ENCODE measurements at places on chromosomes 16 and 17. TPM values are rescaled to one million over a fixed set of nuclear protein-coding genes. Genes with fewer than 3 reads are reported as not detected.

DNA sequence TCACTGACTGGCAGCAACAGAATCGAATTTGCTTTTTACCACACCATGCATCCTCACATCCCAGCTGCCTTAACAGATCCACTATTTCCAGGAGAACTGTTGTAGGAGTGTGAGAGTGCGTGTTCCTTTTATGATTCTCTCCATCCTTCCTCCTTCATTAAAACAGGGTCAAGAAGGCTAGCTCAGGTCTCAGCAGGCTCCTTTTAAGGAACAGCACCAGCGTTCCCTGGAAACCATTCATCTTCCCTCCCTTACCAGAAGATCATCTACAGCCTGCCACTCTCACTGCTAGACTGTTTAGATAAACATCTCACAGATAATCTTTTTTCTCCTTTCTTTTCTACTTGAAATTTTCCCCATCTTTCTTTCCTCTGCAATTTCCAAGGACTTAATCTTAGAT, 1531.9 kb upstream of the CDH8 start:
- no peak for DNase-seq

DNA sequence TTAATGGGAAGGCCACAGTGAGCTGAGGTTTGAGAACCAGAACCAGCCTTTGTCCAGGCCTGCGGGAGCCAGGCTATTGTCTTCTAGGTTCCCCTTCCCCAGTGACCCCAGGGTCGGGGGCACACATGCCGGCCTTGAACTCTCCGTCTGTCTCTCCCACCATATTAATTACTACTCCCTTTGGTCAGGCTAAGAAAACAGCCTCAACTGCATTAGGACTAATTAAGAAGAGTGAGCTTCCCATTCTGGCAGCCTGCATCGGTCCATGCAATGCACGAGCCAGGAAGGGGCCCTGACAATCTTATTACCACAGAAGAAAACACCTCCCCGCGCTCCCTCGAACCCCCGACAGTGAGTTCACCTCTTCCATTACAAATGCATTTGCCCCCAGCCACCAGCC, 380.2 kb upstream of the ZFHX3 start:
- DNase-seq: no peak

- no peak for DNase-seq
Observed at GRCh38 chr17:49926886-49927285, 42.1 kb upstream of the DLX4 start.

DNA sequence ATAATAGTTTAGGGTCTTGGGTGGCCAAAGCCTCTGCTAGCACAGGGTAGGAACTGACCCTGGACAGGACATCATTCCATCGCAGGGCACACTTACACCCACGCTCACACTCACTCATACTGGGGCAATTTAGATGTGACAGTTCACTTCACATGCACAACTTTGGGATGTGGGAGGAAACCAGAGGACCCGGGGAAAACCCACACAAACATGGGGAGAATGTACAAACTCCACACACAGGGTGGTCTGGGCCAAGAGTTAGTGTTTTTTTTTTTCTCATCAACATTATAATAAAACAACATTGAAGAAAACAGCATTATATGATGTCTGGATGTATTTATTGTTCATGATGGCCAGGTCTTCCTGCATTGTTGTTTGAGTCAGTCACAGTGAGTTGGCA, 93.6 kb downstream of the CDH13 start:
- no peak for DNase-seq

DNA sequence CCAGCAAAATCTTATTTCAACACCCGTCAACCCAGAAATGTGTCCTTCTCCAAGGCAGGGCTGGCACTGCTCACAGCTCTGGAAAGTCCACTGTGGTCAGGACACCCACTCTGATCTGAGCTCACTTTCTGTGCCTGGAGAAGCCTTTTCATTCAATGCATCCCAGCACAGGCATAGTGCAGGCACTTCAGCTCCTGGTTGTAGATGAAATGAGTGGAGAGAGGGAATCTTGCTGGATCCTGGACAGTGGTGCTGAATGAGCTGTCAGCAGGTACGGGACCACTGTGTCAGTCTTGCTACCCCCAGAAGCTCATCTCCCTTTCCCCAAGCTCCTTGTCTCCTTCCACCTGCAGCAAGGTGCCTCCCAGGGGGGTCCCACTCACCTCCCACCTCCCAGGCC, 86.1 kb upstream of the SALL1 start:
- DNase-seq: no peak

DNA sequence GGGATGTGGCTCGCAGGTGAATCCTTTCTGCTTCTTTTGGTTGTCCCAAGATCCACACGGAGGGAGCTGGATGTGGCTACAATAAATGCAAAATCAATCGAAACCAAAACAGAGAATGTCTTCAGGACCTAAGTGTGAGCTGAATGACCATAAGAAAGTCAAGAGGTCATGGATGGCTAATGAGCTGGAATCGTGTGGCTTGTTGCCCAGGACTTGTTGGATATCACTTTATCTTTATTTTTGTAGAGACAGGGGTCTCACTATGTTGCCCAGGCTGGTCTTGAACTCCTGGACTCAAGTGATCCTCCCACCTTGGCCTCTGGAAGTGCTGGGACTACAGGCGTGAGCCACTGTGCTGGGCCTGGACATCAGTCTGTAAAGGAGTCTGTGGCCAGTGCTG, 326.8 kb upstream of the N4BP1 start:
- DNase-seq: no peak

GRCh38 chr17:40329839-40330794, 21.1 kb downstream of the RARA start:
- DNase-seq: no peak

DNA sequence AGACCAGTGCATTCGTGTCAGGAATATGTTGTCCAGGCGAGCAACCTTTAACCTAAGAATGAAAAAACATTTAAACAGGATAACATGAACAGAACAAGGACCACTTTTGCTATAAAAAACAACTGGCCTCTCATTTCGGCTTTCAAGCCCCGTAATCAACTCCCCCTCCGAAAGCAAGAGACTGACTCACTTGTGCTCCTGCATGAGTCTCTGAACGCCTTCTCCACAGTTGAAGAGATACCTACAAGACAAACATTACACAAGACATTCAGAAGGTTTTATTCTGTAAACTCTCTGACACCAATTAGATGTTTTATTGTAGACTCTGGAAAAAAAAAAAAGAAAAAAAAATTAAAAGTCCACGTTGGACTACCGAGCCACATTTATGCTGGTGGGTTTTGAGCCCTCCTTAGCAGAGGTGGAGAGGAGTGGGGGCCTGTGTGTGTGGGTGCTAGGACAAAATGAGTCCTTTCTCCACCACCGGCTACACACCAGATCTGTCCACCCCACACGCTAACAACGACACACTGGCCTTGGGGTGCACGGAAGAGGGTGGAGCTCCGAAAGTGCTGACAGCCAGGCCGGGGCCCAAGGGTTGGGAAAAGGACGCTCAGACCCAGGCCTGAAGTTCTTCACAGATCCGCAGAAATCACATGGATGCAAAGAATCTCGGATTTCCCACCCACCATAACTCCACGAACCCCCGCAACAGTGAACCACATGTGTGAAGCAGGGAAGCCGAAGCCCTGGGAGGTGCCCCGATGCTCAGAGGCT, 759 bp downstream of the ELAC2 start:
- no peak for DNase-seq

GRCh38 chr17:21213638-21214014, 335 bp downstream of the TMEM11 start:
- DNase-seq: no peak

DNA sequence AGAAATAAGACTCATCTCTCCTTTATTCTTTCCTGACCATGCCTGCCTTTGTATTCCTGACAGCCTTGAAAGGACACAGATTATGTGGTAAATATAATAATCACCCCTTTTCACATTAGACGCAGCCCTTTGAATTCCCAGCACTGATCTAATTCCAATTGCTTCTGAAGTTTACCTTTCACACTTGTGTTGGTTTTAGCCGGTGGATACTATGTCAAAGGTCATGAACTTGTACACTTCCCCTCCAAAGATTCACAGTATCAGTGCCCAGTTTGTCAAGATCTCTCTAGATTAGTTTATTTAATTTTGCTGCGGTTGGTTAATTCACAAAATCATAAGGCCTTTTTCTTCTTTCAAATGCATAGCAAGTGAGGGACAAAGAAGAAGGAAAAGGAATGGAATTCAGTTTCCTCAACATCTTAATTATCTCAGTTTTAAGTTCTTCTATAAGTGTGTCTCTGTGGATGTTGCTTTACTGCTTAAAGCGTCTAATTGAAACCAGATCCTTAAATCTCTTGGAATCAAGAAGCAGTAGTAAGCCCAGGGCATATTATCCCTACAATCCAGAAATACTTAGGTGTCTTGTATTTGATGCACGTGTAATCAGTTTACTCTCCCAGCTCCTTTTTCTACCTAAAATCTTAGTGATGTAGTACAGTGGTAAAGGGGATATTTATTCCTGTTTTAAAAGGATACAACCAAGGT, 174.3 kb upstream of the TBX2 start:
- DNase-seq: no peak

DNA sequence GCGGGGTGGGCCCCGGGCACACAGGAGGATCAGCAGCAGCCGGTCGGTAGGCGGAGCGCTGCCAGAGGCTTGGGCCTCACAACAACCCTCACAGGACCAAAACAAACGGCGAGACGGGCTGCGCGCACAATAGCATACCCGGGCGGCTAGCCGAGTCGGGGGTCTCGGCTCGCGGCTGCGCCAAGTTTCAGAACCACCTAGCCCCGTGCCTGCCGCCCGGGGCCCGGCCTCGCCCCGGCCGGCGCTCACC, 732 bp downstream of the ULK2 start:
- DNase-seq: peak; percentile 81

GRCh38 chr17:79500745-79501618, 109.9 kb downstream of the RBFOX3 start:
- DNase-seq: no peak

- no peak for DNase-seq
Observed at GRCh38 chr17:62689441-62690167, 62.1 kb downstream of the MRC2 start.

- DNase-seq: no peak
Observed at GRCh38 chr16:15782573-15783365, 74.1 kb downstream of the MYH11 start.

GRCh38 chr17:42409523-42410318, 13.3 kb downstream of the CAVIN1 start:
- peak; percentile 78 for DNase-seq

DNA sequence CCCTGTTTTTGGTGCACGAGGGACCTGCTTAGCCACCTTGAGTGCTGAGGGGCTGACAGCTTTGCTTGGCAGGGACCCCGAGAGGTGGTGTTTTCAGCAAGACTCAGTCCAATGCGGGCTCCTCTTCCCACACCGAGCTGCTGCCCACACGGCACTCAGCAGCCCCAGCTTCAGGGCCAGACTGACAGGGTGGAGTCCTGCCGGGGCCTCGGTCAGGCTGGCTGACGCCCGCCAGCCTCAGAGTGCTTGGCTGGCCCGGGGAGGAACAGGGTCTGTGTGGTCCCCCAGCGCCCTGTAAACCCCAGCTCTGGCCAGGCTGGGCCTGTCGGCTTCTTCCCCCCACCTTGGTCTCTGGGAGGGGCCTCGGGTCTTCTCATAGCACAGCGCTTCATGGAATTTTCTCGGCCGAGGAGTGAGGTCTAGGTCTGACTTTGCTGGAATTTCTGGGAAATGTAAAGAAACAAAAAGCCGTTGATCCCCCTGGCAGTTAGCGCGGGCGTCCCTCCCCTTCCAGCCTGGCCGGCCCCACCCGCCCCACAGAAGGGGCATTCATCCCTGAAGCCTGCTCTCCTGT, 2.6 kb downstream of the SOX8 start:
- no peak for DNase-seq

DNA sequence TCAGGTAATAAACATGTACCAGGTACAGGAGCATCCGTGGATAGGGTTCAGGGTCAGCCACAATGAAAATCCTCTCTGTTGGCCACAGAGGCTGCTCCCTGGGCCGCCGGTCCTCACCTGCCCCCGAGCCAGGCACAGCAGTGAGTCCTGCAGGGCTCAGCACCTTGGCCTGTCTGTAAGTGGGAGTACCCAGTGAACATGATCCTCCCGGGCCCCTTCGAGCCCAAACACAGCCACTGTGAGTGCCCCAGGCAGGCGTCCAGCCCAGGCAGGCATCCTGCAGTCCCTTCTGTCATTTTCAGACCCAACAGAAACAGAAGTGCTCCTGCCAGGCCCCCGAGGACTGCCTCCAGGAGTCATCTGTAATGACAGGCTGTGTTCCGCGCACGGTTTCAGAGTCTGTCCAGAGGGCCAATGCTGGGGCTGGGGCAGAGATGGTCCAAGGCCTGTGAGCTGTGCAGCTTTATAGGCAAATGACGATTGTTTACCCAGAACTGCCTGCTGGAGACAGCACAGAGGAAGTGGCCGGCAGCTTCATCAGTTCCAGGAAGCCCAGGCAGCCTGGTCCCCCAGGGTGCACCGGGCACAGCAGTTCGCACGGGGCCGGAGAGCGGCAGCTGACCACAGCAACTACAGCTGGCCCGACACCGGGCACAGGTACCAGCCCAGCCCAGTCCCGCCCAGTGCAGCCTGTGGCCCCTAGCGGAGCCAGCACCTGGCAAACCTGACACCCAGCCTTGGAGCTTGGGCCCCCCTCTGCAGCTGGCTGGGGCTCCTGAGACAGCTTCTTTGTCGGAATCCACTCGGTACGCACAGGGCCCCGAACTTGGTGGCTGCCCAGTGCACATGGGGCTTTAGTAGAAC, 13.2 kb downstream of the SLC7A5 start:
- DNase-seq: no peak

GRCh38 chr16:15592324-15592723, 50.6 kb downstream of the MARF1 start:
- no peak for DNase-seq

Gene VKORC1
- 65.0 TPM for total RNA-seq

Gene RPRML
- total RNA-seq: not detected

Gene TLCD3B
- not detected for total RNA-seq

Gene ACSM5
- 15.6 TPM for total RNA-seq

Gene GUCY2D
- not detected for total RNA-seq

Gene TBX21
- total RNA-seq: 1.1 TPM

Gene C16orf86
- 8.6 TPM for total RNA-seq

Gene ADAM11
- total RNA-seq: 0.53 TPM

Gene TMEM88
- total RNA-seq: 18.5 TPM

Gene TENT4B
- 12.5 TPM for total RNA-seq

Gene SLC38A10
- total RNA-seq: 61.6 TPM

Gene CACNA1H
- total RNA-seq: 4.1 TPM

Gene GJD3
- total RNA-seq: not detected
